ENCODE measurements at places on chromosomes 7 and 10.
A peak's percentile ranks its signal among the peaks of the same experiment; 100 is the strongest.

DNA sequence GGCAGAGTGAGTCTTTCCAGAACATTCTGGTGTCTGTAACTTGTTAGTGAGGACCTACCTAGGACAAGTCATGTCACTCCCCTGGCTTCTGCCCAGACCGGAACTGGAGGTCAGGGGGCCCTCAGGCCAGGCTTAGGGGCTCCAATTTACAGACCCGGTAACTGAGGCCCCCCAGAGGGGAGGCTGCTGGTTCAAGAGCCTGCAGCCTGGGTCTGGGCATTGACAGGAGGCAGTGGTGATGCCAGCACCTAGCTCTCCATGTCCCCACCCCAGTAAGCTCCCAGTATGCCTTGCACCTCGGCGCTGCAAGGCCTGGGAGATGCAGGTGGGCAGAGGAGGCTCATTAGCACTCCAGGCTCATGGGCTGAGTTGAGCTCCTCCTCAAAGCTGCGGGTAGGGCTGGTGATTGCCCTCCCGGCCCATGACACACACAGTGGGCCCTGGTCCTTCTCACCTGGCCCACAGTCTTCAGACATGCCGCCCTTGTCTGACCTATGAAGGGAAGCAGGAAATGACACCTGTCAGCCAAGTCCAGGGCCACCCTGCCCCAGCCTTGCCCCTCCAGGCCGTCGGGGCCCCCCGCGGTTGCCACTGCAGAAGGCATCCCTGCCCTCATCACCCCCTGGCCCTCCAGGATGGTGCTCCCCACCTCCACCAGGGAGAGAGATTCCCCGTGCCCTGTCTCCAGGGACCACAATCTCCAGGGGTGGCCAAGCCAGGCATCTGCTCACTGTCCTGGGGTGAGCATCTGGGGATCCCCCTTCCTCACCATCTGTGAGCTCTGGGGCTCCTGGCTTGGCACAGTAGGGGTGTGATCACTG lies 88.3 kb upstream of the TMEM248 start:
- DNase-seq = no peak

GRCh38 chr7:47357863-47358262 lies 224.0 kb downstream of the TNS3 start:
- DNase-seq = no peak

DNA sequence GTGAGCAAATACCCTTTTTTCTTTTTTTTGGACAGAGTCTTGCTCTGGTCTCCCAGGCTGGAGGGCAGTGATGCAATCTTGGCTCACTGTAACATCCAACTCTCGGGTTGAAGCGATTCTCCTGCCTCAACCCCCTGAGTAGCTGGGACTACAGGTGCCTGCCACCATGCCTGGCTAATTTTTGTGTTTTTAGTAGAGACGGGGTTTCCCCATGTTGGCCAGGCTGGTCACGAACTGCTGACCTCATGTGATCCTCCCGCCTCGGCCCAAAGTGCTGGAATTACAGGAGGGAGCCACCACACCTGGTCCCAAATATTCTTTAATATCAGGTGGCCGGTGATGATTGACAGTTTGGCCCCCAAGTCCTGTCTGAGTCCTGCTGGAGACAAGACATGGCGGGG lies 6.6 kb downstream of the LAT2 start:
- DNase-seq = no peak

DNA sequence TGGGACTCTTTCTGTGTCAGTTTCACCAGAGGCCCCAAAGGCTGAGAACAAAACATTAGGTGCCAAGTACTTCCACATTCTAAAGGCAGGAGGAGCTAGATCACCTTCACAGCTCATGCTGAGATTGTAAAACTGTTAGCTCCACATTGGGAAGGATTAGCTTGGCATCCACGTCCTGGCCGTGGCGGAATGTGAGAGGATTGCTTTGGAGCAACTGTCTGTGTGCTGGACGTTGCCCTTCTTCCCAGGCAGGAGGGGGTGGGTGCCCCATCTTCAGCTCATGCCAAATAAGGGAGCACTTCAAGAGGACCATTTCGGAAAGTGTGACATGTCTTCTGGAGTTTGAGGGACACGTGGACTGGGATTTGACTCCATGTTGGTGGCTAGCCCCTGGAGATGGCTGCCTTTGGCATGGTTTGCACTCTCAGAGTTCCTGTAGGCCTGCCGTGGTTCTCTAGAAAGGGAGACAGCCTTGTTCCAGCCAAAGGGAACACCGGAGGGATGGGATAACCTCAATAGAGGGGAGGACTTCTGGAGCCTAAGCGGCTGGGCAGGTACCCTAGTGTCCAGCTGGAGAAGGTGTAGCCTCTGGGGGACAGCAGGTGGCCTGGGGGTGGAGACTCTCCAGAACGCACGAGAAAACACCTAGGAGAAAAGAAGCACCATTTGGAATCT lies 19.9 kb upstream of the FMC1 start:
- DNase-seq = no peak

DNA sequence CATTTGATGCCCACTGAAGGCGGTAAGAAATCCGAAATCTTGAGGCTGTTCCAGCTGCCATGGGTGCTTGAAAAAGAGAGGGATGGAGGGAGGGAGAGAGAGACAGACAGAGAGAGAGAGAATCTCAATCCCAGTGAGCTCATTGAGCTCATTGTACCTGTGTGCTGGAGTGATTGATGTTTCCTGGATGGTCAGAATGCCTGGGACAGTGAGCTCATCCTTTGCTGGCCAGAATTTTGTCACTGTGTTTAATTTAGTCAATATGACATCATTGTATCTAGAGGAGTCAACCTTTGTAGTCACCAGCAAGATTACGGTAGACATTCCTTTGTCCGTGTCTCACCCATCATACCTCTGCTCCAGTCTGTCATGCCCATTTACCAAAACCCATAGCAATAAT lies 625.4 kb upstream of the POM121L12 start:
- no peak for DNase-seq

GRCh38 chr7:25486656-25487055 lies 258.4 kb upstream of the NPVF start:
- no peak for DNase-seq

- DNase-seq = peak; percentile 51
These were observed 701 bp upstream of the GBX1 start for GRCh38 chr7:151168003-151168786.

GRCh38 chr7:12320987-12321647 lies 82.5 kb downstream of the VWDE start:
- no peak for DNase-seq

- DNase-seq = peak; percentile 64
These were observed 448 bp upstream of the SRPK2 start for GRCh38 chr7:105389088-105389650.

- DNase-seq = peak; percentile 99
These were observed 44.4 kb downstream of the MYPN start for GRCh38 chr10:68153473-68154210.

Measured in Caki2 (cell line).